ENCODE measurements at places on chromosomes 6 and 20. TPM values are rescaled to one million over a fixed set of nuclear protein-coding genes. Genes with fewer than 3 reads are reported as not detected.
A peak's percentile ranks its signal among the peaks of the same experiment; 100 is the strongest.

DNA sequence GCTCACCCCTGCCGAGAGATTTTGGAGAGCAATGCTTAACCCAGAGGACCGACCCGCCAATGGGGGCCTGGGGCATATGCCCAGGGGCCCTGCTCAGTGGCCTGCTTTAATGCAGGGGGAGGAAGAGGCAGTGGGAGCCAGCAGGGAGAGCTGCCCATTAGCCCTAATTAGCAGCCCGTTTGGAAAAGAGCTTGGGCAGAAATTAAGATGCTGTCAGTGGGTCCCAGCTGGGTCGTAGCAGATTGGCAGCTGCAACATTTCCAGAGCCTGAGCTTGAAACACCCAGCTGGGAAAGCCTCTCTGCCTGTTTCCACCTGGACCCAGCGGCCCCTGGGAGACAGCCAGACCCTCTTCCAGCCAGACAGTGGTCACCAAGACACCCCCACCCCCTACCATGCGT lies 39.5 kb downstream of the CD40 start:
- no peak for DNase-seq

DNA sequence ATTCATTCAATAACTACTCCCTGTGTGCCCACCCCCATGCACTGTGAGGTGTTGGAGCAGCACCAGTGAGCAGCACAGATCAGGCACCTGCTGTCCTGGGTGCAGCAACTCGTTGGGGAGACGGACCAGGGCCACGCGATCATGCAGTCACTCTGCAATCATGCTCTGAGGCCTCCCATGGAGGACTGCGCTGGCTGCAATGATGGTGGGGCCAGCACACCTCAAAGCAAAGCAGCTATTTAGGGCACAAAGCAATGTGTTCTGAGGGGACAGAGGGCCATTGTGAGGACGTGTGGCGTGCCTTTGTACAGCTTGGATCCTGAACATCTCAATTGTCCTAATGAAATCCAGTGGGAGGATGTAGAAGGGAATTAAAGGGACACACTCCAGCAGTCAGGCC lies 41.0 kb upstream of the MPC1 start:
- DNase-seq, result no peak

DNA sequence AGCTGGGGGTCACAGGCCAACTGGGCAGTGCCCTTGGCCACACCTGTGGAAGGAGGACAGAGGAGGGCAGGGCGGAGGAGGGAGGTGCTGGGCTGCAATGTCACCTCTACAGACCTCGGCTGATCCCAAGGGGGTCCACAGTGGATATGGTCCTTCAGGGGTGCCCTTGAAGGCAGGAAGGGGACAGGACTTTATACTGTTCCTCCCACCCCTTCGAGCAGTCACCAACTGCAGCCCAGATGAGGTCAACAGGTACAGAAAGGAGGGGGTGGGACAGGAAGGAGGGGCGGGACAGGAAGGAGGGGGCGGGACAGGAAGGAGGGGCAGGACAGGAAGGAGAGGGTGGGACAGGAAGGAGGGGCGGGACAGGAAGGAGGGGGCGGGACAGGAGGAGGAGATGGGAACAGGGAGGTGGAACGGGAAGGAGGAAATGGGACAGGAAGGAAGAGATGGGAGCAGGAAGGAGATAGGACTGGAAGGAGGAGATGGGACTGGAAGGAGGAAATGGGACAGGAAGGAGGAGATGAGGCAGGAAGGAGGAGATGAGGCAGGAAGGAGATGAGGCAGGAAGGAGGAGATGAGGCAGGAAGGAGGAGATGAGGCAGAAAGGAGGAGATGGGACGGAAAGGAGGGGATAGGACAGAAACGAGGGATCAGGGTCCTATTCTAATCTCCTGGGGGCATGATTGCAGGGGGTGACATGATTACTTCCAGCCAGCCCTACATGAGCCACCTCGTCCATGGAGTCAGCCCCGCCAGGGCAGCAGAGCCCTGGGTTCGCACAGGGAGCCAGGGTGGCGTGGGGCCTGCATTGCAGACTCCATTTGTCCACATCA lies 19.4 kb upstream of the MRGBP start:
- peak; percentile 94 for DNase-seq

GRCh38 chr20:17679941-17680835 lies 1.9 kb downstream of the RRBP1 start:
- peak; percentile 45 for DNase-seq

DNA sequence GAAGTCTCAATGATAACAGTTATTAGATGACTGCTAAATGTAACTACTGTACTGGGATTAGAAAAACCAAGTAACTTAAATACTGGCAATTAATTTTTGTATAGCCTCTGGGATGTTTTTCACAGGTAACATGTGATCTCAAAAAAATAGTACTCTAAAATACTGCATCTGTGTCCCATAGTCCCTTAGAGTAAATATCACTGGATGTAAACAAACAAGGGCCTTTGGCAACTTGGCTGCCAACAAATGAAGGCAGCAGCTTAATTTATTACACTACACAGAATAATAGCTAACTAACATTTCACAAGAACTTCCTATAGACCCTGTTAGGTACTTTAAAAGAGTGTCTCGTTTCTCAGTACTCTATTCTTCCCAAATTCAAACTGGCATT lies 14.0 kb downstream of the ARHGAP18 start:
- DNase-seq, result no peak

DNA sequence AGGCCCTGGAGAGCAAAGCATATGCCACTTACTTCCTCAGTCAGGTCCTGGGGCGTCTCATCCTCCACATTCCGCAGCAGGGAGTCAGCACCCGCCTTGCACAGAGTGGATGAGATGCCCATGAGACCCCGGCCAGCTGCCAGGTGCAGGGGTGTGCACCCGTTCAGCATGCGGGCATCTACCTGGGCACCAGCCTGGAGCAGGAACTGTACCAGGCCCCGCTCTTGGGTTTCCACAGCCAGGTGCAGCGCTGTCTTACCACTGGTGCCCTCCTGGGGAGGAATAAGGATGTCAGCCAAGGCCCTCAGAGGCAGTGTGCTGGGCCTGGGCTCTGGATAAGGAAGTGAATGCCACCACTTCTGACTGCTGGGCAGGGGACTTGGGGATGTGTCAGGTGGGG lies 2.7 kb upstream of the SLC35B2 start:
- DNase-seq, result no peak

- DNase-seq, result no peak
These were observed 46.7 kb downstream of the RAB44 start for GRCh38 chr6:36744304-36744673.

GRCh38 chr20:42886046-42886445 lies 303.7 kb downstream of the PTPRT start:
- DNase-seq, result no peak

GRCh38 chr6:155026022-155026705 lies 31.0 kb downstream of the TIAM2 start:
- DNase-seq, result peak; percentile 76

GRCh38 chr6:30700340-30700739 lies 9.6 kb upstream of the NRM start:
- DNase-seq, result no peak

- DNase-seq, result no peak
These were observed 1193.4 kb upstream of the MAP3K7 start for GRCh38 chr6:91780270-91780669.

DNA sequence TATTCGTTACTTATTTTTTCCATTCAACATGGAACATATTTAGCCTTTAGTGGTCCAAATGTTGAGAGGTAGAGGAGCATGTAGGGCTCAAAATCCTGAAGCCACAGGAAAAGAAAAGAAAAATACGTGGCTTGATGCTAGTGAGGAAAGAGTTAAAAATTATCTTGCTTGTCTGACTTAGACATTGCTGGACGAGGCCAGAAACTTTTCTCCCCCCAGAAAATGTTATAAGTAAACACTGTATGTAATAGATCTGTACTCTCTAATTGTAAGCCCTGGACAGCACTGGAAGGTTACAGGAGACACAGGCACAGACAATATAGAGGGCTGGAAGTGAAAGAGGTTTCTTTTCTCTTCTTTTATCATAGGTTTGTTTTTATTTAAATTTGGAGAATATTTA lies 165.6 kb downstream of the ZFP64 start:
- no peak for DNase-seq

GRCh38 chr20:57451795-57452661 lies 60.8 kb downstream of the RBM38 start:
- no peak for DNase-seq

DNA sequence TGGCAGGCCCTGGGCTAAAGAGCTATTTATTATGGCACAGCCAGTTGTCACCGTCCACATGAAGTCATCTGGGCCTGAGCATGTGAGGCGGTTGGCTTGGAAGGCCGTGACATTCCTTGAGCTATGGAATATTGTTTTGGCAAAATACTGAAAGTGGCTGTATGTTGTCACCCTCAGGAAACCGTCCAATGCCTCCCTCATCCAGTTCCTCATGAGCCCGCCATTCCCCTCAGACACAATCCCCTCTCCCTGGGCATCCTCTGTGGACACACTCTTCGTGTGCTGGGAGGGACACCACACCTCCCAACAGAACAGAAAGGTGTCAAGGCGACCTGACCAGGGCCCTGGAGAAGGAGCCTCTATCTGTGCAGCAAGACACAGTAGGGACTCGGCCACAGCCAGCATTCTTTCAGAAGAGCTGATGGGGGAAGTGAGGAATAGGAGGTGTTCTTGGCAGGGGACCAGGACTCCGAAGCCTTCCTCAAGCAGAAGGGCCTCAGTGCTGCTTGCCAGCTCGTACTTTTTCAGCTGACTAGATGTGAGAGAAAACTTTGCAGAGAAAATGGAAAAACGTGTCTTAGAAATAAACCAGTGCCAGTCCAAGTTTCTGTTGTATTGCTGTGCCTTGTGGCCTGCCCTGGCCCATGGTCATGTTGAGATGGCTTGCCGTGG lies 120.5 kb downstream of the SOD2 start:
- DNase-seq, result no peak

Gene C6orf47
- 17.6 TPM for total RNA-seq

Gene F13A1
- 2.5 TPM for total RNA-seq

Gene GABRR1
- total RNA-seq, result 0.26 TPM

Gene LRFN2
- not detected for total RNA-seq

Gene TMEM14A
- total RNA-seq, result 18.5 TPM
